ENCODE measurements at places on chromosomes 3 and 15.

GRCh38 chr15:70765504-70766281 is 2.3 kb upstream of the UACA start:
- DNase-seq: no peak

- DNase-seq: no peak
These were observed 22.0 kb downstream of the STARD5 start for GRCh38 chr15:81301815-81302399.

- DNase-seq: no peak
These were observed 40.7 kb downstream of the TNIK start for GRCh38 chr3:171419457-171419856.

- no peak for DNase-seq
These were observed 12.7 kb downstream of the ZBTB38 start for GRCh38 chr3:141380987-141381386.

GRCh38 chr3:49900491-49901153 is 3.1 kb downstream of the MST1R start:
- DNase-seq: no peak

DNA sequence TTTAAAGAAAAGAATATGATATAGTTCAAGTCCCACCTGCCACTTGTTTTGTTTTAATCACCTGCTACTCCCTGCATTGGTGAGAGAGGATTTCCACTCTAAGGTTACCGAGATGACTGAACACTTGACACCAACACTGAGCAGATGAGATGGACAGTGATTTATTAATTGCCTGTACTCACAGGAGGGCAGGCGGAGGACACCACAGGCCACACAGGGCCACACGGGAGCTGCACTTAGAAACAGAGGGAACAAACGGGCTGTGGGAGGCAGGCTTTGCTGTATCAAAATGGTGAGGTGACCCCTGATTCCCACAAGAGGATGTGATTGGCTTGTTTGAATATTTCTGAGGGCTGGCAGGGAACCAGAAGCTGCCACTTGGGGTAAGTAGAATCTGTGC is 10.8 kb downstream of the MINAR1 start:
- no peak for DNase-seq

DNA sequence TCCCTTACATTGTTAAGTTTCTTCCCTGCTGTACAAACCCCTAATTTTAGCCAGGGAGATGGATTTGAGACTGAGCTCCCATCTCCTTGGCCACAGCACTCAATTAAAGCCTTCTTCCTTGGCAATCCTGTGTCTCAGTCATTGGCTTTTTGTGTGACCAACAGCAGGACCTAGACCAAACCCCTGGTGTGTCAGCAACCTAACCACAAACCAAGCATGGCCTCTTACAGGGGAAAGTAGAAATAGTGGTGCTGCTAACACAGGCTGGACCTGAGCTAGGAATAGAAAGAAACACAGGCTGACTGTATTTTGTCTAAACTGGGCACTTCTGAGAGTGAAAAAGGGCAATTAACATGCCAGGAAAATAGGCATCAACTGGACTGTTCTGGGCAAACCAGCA is 37.9 kb downstream of the PPCDC start:
- no peak for DNase-seq

- no peak for DNase-seq
These were observed 881.4 kb downstream of the DIPK2A start for GRCh38 chr3:144852999-144853398.

- DNase-seq: no peak
These were observed 54.1 kb upstream of the TFRC start for GRCh38 chr3:196135693-196136639.

DNA sequence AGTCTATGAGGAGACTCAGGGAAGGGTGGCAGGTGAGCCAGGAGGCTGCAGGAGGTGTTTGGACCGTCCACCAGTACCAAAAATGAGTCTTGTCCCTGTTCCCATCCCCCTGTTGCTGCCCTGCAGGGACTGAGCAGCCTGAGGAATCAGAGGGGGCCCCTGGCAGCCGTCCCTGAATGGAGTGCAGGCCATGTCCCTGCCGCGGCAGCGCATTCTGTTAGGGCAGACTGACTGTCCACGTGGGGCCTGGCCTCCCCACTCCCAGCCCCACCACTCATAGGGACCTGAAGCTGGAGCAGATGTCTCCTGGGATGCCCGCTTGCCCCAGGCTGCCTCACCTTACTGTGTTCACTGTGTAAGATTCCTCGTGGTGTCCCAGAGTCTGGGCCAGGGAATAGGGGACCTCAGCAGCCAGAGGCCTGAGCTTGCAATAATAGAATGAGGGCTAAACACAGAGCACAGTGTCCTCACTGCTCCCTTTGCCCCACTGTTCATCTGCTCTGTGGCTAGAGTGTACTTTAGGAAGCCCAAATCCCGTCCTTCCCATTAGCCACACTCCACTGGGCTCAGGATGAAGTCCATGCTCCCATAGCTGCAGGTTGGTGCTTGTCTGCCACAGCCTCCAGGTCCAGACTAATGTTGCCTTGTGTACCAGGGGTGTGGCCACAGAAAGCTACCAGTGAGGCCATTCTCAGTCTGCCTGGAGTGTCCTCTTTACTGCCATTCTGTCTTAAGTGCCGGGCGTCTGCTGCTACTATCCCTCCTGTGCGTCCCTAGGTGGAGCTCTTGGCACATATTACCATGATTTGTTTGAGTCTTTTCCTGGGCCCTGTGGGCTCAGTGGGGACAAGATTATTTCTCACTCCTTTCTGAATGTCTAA is 63.2 kb downstream of the HCN4 start:
- no peak for DNase-seq

All from activated CD8-positive, alpha-beta memory T cell treated with anti-CD3 and anti-CD28 coated beads, Interleukin-2, amount 50 U/mL, for 4 hours (primary cell).